Neural crest cell (in vitro differentiated cells): ENCODE measurements at places on chromosomes 16 and 17. TPM values are rescaled to one million over a fixed set of nuclear protein-coding genes. Genes with fewer than 3 reads are reported as not detected.

TMC5 gene
- total RNA-seq, result not detected in 2 replicates

FOXO3B gene
- total RNA-seq, result 25.8 and 28.5 TPM in 2 replicates

DPEP2 gene
- not detected in 2 replicates for total RNA-seq

OR4D1 gene
- total RNA-seq, result 0.12 TPM in 1 of 2 replicates, not detected in the other

ITGAL gene
- not detected in 2 replicates for total RNA-seq

NKD1 gene
- total RNA-seq, result 49.8 and 54.7 TPM in 2 replicates

SLC22A31 gene
- 1.3 and 1.4 TPM in 2 replicates for total RNA-seq

EPOP gene
- total RNA-seq, result 13.0 and 13.8 TPM in 2 replicates

ACSM2B gene
- not detected in 2 replicates for total RNA-seq

STH gene
- total RNA-seq, result not detected in 2 replicates

TP53TG3E gene
- total RNA-seq, result not detected in 2 replicates

GRCh38 chr16:88703486-88704309 lies 2.5 kb downstream of the RNF166 start:
- no peaks in the 10 kb centered on the region for H3K27me3 ChIP-seq
- H3K4me3 ChIP-seq, result peak overlapping the region; percentile 83
- no peak for DNase-seq
- peaks cover 18% of the 10 kb centered on the region for H3K4me1 ChIP-seq
- H3K36me3 ChIP-seq, result no peaks in the 10 kb centered on the region

GRCh38 chr16:86151239-86151851 lies 252.4 kb downstream of the IRF8 start:
- DNase-seq, result no peak
- H3K36me3 ChIP-seq, result no peaks in the 10 kb centered on the region
- no peaks in the 10 kb centered on the region for H3K4me1 ChIP-seq
- peaks cover 45% of the 10 kb centered on the region for H3K27me3 ChIP-seq
- H3K27ac ChIP-seq, result no peak overlapping the region
- H3K4me3 ChIP-seq, result no peak overlapping the region

- H3K36me3 ChIP-seq, result no peaks in the 10 kb centered on the region
- H3K27me3 ChIP-seq, result no peaks in the 10 kb centered on the region
- H3K4me1 ChIP-seq, result peaks cover 37% of the 10 kb centered on the region
- no peak overlapping the region for H3K27ac ChIP-seq
- no peak for DNase-seq
Measured at GRCh38 chr16:48101069-48101674, 54.6 kb downstream of the ABCC12 start.

- no peaks in the 10 kb centered on the region for H3K27me3 ChIP-seq
- H3K4me1 ChIP-seq, result peaks cover 50% of the 10 kb centered on the region
- no peak overlapping the region for H3K27ac ChIP-seq
- no peak overlapping the region for H3K4me3 ChIP-seq
Measured at GRCh38 chr17:13590441-13590840, 11.3 kb downstream of the HS3ST3A1 start.

GRCh38 chr16:57988929-57989328 lies 11.5 kb downstream of the ZNF319 start:
- no peak for DNase-seq
- peaks cover 47% of the 10 kb centered on the region for H3K27me3 ChIP-seq
- no peaks in the 10 kb centered on the region for H3K36me3 ChIP-seq
- no peak overlapping the region for H3K4me3 ChIP-seq

DNA sequence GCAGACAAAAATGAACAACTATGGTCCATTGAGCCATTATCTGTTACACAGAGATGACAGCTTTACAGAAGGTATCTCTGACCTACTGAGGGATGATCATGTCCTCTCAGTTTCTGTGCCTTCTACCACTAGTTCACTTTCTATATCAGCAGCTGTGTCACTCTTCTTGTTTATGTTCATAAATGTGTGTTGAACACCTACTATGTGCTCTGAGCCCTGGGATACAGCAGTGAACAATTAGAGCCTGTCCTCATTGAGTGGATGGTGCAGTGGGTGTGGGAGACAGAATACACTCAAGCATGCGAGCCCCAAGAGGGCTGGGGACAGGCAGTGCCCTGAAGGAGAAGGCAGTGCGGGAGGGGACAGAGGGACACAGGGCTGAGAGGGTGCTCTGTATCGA lies 92.1 kb downstream of the ABCC6 start:
- no peak overlapping the region for H3K4me3 ChIP-seq
- no peaks in the 10 kb centered on the region for H3K4me1 ChIP-seq
- no peak overlapping the region for H3K27ac ChIP-seq
- no peaks in the 10 kb centered on the region for H3K27me3 ChIP-seq
- peaks cover 15% of the 10 kb centered on the region for H3K36me3 ChIP-seq
- DNase-seq, result no peak

- H3K4me3 ChIP-seq, result peak overlapping the region; percentile 91
- H3K27ac ChIP-seq, result peak overlapping the region; percentile 4
- H3K4me1 ChIP-seq, result peaks cover 28% of the 10 kb centered on the region
- peaks cover 3% of the 10 kb centered on the region for H3K36me3 ChIP-seq
Measured at GRCh38 chr16:57999366-57999970, 1.0 kb downstream of the ZNF319 start.

DNA sequence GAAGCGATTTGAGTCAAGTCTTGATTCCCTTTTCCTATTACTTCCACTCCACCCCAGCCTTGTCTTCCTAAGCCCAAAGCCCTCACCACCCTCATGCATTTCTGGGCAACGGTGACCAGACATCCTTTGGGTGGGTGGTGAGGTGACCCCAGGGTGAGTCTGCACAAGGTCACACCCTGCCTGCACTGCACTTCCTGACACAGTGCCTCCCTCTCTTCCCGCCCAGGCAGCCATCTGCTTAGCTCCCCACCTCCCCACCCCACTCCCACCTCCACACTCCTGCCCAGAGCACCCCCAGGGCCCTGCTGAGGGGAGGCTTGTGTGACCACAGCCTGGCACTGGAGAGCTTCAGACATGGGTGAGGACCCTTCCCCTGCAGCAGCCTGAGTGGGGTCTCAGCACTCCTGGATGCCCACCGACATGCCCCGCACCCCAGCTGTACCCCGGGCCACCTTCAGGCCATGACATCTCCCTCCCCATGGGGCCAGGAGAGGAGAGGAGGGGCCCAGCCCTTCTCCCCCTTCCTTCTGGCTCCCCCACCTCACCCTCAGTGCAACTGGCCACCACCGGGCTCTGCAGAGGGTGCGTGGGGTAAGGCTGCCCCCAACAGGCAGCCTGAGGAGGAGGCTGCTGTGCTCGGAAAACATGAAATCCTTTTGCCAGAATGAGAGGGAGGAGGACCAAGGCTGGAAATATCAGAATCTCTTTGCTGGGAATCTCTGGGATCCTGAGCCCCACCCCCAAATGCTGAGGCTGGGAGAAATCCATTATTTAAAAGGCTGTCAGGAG lies 68.6 kb downstream of the CCT6B start:
- no peak overlapping the region for H3K4me3 ChIP-seq
- no peaks in the 10 kb centered on the region for H3K36me3 ChIP-seq
- DNase-seq, result peak; percentile 39
- no peak overlapping the region for H3K27ac ChIP-seq
- no peaks in the 10 kb centered on the region for H3K4me1 ChIP-seq

- H3K36me3 ChIP-seq, result no peaks in the 10 kb centered on the region
- no peak for DNase-seq
- no peak overlapping the region for H3K4me3 ChIP-seq
- H3K27ac ChIP-seq, result no peak overlapping the region
Measured at GRCh38 chr17:40327735-40328385, 18.9 kb downstream of the RARA start.

- no peak overlapping the region for H3K27ac ChIP-seq
- H3K27me3 ChIP-seq, result no peaks in the 10 kb centered on the region
- no peak overlapping the region for H3K4me3 ChIP-seq
- H3K4me1 ChIP-seq, result peaks cover 27% of the 10 kb centered on the region
- DNase-seq, result no peak
Measured at GRCh38 chr17:3475251-3475685, 529 bp upstream of the ASPA start.

DNA sequence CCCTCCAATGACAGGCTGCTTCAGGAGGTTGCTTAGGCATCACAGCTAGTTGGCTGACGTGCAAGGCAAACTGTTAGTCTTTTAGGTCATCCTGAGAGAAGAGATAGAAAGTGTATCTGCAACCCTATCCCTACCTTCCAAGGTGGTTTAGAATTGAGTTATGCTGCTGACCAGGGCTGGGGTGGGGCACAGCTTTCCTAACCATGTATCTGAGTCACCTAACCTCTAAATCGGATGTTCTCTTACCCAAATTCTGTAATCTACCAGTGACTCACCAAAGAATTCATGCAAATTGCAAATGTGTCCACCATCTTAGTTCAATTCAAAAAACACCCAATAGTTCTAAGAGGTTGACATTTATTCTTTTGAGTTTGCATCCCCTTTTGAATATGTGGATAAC lies 107.2 kb upstream of the DYNLRB2 start:
- H3K27me3 ChIP-seq, result peaks cover 19% of the 10 kb centered on the region
- H3K4me1 ChIP-seq, result no peaks in the 10 kb centered on the region
- no peak overlapping the region for H3K27ac ChIP-seq
- DNase-seq, result no peak
- no peaks in the 10 kb centered on the region for H3K36me3 ChIP-seq

GRCh38 chr17:13995856-13996271 lies 73.4 kb upstream of the COX10 start:
- H3K36me3 ChIP-seq, result peaks cover 6% of the 10 kb centered on the region
- no peak overlapping the region for H3K27ac ChIP-seq
- no peaks in the 10 kb centered on the region for H3K27me3 ChIP-seq
- peaks cover 12% of the 10 kb centered on the region for H3K4me1 ChIP-seq

- H3K36me3 ChIP-seq, result no peaks in the 10 kb centered on the region
- H3K27ac ChIP-seq, result no peak overlapping the region
- H3K4me3 ChIP-seq, result no peak overlapping the region
- H3K27me3 ChIP-seq, result no peaks in the 10 kb centered on the region
- peaks cover 6% of the 10 kb centered on the region for H3K4me1 ChIP-seq
- no peak for DNase-seq
Measured at GRCh38 chr17:27323538-27324215, 29.8 kb downstream of the WSB1 start.

DNA sequence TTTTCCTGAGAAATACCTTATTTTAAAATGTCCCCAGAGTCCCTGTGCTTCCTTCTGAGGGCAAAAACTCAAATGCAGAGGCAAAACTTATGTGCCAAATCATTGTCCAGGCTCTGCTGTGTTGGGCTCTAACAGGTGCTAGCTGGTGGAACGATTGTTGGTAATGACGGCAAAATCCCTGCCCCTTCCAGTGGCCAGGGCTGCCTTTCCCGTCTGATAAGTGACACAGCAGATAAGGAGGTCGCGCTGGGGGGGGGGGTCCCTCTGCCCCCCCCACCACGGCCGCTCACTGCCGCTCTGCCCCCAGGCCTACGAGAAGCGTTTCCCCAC lies 29.1 kb downstream of the SEC14L5 start:
- no peak overlapping the region for H3K4me3 ChIP-seq
- H3K27ac ChIP-seq, result no peak overlapping the region
- H3K4me1 ChIP-seq, result no peaks in the 10 kb centered on the region
- H3K27me3 ChIP-seq, result peaks cover 64% of the 10 kb centered on the region
- DNase-seq, result no peak
- no peaks in the 10 kb centered on the region for H3K36me3 ChIP-seq
